ENCODE measurements at places on chromosomes 7 and 10. TPM values are rescaled to one million over a fixed set of nuclear protein-coding genes. Genes with fewer than 3 reads are reported as not detected.

- DNase-seq, result no peak
Measured at GRCh38 chr10:123997013-123997412, 96.4 kb downstream of the CHST15 start.

- DNase-seq, result no peak
Measured at GRCh38 chr10:118272149-118272721, 69.9 kb downstream of the FAM204A start.

DNA sequence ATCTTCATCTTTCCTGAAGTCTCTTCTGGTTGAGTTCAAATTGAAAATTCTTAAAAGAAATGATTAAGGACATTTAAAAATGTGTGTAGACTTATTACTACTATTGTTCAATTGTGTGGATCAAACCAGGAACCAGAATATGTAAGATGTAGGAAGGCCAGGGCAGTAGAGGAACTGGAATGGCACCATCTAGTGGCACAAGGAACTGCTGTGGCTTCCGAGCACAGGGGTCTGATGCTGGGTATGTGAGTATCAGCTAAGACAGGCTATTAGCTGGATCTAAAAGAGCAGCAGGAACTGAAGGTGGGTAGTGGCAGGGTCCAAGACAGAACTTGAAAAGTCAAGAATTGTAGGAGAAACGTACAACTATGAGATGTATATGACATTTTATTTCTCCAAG is 247.3 kb downstream of the SEMA3A start:
- no peak for DNase-seq

The EGR2 gene
- 0.80 TPM for polyA plus RNA-seq

DNA sequence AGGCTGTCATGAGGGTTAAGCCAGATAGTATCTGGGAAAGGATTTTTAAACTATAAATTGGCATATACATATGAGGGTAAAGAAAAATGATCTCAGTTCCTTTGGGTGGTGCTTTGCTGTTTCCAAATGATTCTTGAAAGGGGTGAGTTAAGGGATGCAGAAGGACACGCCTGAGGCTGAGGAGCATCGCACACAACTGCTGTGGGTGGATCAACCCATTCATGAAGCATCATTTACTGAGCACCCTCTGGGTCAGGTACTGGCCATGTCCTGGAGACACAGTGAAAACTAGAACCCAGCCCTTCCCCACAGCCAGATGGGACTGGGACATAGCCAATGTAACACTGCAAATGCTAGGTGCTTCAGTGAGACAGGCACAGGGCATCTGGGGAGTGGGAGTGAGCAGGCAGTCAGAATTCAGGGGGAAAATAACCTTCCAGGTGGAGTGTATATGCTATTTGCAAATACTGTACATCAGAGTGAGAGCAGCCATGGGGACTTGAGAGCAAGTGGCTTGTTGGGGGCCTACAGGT is 112.1 kb downstream of the WDFY4 start:
- no peak for DNase-seq

- DNase-seq, result no peak
Measured at GRCh38 chr10:71052076-71052660, 160.2 kb upstream of the UNC5B start.
